ENCODE measurements at places on chromosomes 7 and 10.

- DNase-seq: no peak
Measured at GRCh38 chr10:75435291-75435690, 3.9 kb downstream of the LRMDA start.

- DNase-seq: no peak
Measured at GRCh38 chr10:45437587-45438465, 63.8 kb downstream of the ALOX5 start.

GRCh38 chr7:40175725-40176510 lies 41.1 kb downstream of the SUGCT start:
- DNase-seq: no peak

DNA sequence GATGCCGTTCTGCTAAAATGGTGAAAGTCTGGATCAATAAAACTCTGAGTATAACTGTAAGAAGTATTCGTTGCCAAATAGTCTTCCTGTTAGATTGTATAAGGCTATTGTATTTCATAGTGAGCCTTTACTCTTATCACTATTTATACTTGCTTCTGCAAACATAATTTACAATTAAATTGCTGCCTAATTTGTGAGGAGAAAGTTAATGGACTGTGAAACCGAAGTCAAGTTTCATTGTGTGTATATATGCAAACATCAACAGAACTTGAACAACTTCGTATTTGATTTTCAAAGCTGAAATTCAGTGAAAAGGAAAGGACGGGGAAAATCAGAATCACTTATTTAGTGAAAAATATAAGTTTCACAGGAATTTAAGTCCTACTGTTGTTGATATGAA lies 135.9 kb upstream of the CCDC6 start:
- DNase-seq: no peak

Data from activated CD8-positive, alpha-beta memory T cell treated with anti-CD3 and anti-CD28 coated beads for 4 hours (primary cell).